ENCODE measurements at places on chromosomes 5 and 9. TPM values are rescaled to one million over a fixed set of nuclear protein-coding genes. Genes with fewer than 3 reads are reported as not detected.

GRCh38 chr5:118616281-118616680 lies 372.1 kb downstream of the DTWD2 start:
- no peak for DNase-seq
- H3K27me3 ChIP-seq: no peaks in the 10 kb centered on the region
- no peaks in the 10 kb centered on the region for H3K36me3 ChIP-seq
- H3K4me1 ChIP-seq: no peaks in the 10 kb centered on the region
- H3K4me3 ChIP-seq: no peak overlapping the region

DNA sequence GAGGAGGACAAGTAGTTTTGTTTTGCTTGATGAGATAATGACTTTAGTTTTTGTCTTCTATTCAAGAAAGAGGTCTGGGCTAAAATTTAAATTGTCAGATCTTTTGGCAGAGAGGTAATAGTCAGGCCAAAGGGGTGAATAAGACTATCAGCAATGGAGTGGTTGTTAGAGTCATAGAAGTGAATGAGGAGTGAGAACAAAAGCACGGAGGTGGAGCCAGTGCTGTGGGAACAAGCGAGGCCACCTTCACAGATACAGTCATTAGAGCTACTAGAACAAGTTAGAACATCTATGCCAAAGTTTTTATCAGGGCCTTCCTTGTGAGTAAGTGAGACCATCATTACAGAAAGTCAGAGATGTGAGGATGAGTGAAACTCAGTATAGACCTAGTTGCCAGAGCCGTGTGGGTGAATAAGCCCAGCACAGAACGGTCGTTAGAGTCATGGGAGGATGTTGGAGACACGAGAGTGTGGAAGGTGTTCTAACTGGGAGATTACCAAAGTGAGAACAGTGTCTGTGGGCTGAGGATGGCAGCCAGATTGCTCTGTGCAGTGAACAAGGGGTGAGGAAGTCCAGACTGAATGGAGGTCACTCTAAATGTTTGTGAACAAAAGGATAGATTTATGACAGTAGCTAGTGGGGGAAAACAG lies 135.1 kb downstream of the RPS23 start:
- no peaks in the 10 kb centered on the region for H3K4me1 ChIP-seq
- H3K27ac ChIP-seq: no peak overlapping the region
- H3K4me3 ChIP-seq: no peak overlapping the region
- DNase-seq: peak; percentile 64
- no peaks in the 10 kb centered on the region for H3K36me3 ChIP-seq
- no peaks in the 10 kb centered on the region for H3K27me3 ChIP-seq

DNA sequence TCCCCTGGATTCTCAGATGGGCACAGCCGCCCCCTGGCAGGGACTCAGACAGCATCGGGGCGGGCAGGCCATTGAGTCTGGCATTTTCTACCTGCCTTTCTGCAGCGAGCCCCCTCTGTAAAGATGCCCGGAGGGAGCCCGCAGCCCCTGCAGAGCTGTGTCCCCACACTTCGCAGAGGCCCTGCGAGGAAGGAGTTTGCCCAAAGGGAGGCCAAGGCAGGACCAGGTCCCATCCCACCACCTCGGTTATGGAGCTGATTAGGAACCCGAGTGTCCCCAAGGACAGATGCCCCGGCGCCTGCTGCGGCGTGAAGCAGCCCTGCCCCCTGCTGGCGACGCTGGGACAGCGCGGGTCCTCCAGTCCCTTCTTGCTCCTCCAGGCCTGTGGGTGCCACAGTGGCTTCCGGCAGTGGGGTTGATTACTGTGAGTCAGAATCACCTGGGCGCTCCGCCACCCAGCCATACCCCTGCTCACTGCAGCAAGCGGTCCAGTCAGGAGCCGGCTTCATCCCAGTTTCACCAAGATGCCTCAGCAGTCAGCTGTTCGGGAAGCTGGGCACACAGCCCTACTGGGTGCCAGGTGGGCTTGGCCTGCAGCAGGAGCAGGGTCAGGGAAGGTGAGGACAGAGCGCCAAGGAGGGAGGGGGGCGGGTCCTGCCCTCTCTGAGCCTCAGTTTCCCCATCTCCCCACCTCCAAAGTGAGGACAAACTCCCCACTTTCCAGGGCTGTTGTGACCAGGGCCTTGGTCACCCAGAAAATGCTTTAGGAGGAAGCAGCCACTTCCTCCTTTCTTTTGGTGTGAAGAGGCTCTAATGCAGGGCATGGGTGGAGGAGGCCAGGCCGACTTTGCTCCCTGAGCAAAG lies 117.2 kb downstream of the RXRA start:
- no peak overlapping the region for H3K4me3 ChIP-seq
- peaks cover 19% of the 10 kb centered on the region for H3K4me1 ChIP-seq
- no peaks in the 10 kb centered on the region for H3K27me3 ChIP-seq
- H3K36me3 ChIP-seq: no peaks in the 10 kb centered on the region
- H3K27ac ChIP-seq: no peak overlapping the region
- DNase-seq: peak; percentile 99

- H3K4me1 ChIP-seq: peaks cover 9% of the 10 kb centered on the region
- H3K27me3 ChIP-seq: no peaks in the 10 kb centered on the region
- no peak overlapping the region for H3K27ac ChIP-seq
- H3K36me3 ChIP-seq: no peaks in the 10 kb centered on the region
These were observed 837.1 kb upstream of the ZNF608 start for GRCh38 chr5:125583321-125584139.

TNFSF8 gene
- total RNA-seq: not detected

Measured in osteoblast (primary cell).